ENCODE measurements at places on chromosomes 3 and 15.

DNA sequence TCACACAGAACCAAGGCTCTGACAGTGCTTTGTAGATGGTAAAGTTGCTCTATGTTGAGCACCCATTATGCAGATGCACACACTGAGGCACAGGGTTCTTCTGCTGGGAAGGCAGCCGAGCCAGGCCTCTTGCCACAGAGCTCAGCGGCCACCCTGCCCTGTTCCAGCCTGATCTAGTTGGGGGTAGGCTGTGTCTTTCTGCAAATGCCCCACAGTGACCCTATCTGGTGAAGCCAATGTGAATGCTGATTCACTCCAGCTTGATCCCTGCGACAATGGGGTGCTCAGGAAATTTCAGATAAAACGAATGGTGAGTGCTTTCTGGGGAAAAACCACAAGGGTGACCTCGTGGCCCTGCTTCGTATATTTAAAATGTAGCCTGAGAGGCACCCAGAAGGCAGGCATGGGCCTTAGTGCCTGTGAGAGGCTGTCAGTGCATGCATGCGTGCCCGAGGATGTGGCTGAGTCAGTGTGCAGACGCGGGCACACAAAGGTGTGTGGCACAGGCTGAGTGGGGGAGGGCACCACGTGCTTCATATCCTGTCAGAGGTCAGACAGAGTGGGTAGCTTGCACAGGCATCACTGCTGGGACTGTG lies 85.7 kb downstream of the ATP2B2 start:
- DNase-seq, result peak; percentile 62

DNA sequence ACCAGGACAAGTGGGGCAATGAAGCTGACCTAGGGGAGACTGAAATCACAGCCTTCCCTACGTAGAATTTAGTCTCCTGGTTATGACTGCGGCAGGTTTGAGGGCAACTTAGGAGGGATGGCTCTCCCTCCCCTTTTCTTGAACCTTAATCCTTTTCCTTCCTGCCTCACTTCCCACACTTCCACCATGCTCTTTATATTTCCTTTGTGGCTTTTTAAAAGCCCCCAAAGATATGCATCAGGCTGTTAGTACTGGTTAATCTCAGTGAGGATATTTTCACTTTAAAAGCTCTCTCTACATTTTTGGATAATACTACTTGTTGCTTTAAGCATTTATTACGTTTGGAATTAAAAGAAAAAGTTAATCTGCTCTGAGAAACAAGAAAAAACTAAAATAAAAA lies 339.2 kb downstream of the SOX2 start:
- DNase-seq, result no peak

DNA sequence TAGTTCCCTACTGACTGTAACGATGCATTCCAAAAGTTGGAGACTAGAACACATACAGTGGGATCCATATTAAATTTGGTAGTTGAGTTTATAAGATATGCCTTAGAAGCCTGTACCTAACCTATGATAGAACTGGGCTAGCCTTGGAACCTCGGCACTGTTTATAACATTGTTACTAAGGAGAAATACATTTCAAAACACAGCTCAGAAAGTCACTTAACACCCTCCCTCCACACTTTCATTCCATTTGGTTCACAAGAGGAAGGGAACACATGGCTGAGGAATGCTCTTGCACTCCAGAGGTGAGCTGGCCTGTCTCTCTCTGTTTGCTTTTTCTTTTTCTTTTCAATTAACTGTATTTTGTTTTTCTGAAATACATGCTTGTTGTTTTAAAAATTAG lies 48.7 kb upstream of the TSC22D2 start:
- no peak for DNase-seq

DNA sequence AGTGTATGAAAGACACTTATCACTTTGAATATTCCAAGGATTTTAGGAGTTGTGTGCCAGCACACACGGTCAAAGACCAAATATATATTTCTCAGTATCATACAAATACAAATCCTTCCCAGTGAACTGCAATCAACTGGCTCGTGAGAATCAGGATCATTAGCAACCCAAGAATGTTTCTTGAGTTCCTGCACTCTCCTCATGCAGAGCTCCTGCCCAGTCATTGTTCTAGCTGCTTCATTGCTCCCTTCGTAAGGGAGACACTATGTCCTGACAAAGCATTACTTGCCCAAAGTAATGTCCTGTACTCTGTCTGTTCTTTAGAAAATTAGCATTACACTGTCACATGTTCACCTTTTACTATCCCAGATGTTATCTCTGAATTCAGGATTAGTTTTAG lies 92.0 kb upstream of the SLC4A7 start:
- no peak for DNase-seq

- DNase-seq, result no peak
Observed at GRCh38 chr3:155917781-155918180, 47.3 kb downstream of the GMPS start.

DNA sequence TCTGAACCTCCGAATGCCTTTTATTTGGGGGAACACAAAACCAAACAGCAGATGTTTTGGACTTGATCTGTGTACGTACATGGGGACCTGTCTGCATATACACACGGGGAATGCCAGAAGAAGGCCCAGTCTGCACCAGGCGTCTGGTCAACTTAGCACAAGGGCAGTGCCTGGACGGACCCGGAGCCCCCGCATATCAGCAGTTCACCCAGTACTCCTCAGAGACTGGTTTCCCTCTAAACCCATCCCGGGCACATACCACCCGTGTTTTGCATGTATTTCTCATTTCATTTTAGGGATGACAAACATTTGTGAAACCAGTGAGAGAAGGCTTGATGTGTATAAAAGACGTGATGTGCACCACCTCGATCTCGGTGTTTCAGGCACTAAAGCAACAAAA lies 49.7 kb downstream of the KLHL25 start:
- no peak for DNase-seq

GRCh38 chr3:23465569-23465968 lies 262.4 kb downstream of the UBE2E2 start:
- no peak for DNase-seq

DNA sequence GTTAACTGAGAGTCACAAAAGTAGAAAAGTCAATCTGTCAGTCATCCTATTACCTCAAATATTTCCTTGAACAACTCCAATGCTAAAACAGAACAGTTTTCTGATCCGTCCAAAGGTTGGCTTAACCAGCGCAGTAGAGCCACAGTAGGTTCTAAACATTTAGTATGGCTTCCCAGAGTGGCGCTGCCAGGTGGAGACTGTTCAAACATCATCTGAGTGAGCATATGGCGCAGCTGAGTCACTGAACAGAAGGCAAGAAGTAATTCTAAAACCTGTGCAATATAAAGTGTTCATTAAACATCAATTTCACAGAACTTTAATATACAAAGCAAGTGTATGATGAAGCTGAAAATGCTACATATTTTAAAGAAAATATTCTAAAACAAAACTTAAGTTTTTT lies 19.9 kb downstream of the CIP2A start:
- no peak for DNase-seq

- DNase-seq, result no peak
Observed at GRCh38 chr3:77256584-77257503, 216.9 kb downstream of the ROBO2 start.

GRCh38 chr3:23540600-23540999 lies 265.2 kb upstream of the UBE2E1 start:
- DNase-seq, result no peak

DNA sequence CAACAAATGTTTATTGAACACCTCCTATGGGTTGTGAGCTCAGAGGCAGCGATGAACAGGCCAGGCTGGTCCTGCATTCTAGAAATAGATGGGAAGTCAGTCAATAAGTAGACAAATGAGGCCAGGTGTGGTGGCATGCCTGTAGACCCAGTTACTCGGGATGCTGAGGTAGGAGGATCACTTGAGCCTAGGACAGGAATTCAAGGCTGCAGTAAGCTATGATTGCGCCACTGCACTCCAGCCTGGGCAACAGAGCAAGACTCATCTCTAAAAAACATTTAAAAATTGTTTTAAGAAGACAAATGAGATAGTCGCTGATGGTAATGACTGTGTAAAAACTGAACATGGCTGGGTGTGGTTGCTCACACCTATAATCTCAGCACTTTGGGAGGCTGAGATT lies 4.4 kb upstream of the RHO start:
- no peak for DNase-seq

GRCh38 chr3:129291236-129291886 lies 12.7 kb downstream of the HMCES start:
- DNase-seq, result no peak

GRCh38 chr3:151899996-151900395 lies 26.6 kb downstream of the SUCNR1 start:
- no peak for DNase-seq

GRCh38 chr3:170905862-170906261 lies 2.6 kb downstream of the EIF5A2 start:
- DNase-seq, result no peak

DNA sequence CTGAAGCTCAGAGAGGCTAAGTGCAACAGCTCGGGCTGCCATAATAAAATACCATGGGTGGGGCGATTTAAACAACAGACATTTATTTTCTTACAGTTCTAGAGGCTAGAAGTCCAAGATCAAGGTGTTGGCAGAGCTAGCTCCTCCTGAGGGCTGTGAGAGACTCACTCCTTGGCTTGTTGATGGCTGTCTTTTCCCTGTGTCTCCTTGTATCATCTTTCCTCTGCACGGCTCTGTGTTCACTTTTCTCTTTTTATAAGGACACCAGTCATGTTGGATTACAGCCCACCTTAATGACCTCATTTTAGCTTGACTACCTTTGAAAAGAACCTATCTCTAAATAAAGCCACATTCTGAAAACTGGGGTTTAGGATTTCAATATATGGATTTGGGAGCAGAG lies 129.7 kb downstream of the RPL22L1 start:
- no peak for DNase-seq

DNA sequence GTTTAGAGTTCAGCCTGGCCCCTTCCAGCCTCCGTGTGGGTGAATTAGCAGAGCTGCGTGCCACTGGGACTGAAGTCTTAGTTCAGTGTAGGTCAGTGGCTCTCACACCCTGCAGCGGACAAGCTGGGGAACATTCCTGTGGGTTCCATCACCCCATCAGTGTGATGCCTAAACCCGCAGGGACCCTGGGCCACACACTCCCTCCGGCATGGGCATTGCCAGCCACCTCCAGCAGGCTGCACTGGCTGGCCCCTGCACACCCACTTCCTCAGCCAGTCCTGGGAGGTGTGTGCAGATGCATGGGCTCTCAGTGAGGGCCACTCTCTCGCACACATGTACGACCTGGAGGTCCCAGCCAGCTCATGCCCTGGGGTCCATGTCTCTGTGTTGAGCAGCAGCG lies 32.1 kb upstream of the TOPBP1 start:
- no peak for DNase-seq

DNA sequence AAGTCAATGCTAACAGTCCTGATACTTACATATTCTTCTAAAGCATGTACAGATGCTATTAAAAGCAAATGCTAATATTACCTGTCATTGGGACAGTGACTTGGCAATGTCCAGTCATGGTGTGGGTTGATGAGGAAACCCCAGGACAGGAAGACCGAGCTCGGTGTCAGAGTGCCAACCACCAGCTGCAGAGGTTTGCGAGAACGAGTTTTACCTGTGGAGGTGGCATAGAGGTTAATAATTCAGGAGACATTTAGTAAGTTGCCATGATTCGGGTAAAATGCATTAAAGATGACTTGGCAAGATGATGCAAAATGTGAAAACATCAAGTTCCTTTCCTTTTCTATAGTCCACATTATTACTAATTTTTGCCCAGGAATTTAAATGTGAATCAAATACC lies 94.5 kb downstream of the ABI3BP start:
- no peak for DNase-seq

DNA sequence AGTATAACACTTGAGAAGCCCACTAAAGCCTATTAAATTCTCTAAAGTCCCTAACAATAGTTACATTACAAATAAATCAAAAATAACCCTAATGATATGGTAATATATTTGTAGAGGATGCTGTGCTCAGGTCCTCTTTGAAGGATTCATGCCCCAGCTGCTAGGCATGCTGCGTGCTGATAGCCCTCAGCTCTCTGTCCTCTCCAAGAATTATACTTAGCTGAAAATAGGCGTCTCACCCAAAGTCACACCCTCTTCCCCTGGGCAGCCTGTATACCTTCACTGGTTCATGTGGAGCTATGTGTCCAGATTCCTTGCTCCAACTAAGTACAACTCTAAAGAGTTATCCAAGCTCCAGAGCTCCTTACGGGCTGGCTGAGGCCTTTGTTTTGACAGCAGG lies 312.5 kb upstream of the ZNF385D start:
- no peak for DNase-seq

- DNase-seq, result no peak
Observed at GRCh38 chr15:36544518-36545466, 34.6 kb upstream of the CDIN1 start.

DNA sequence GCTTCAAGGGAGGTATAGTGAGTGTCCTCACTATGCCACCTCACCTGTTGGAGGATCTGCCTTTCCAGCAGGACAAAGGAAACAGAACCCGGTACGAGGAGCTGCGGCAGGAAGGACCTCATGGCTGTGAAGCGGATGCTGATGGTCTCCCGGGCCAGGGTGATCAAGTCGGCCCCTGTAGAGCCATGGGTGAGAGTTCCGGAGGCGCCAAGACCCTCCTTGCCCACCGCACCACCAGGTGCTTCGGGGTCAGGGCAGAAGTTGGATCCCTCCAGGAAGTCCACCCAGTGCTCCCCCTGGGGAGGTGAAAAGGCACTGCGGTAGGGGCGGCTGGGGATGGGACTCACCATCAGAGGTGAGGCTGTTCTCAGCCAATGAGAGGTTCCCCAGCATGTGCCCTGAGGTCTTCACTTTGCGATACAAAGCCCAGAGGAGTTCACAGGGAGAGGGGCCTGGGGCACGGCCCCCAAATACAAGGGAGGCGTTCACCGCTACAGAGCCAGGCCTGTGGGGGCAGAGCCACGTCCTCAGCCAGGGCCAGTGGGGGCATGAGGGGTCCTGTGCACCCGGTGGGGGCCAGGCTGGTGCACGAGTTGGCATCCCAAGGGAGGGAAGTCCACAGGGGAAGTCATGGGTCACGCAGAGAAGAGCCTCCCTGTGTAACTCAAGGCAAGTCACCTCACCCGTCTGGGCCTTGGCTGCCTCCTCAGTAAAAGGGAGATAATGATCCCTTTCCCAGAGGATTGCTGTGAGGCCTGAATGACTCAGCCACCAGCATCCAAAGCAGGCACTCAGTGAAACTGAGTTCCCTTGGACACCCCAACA lies 27.7 kb downstream of the C15orf39 start:
- no peak for DNase-seq

- no peak for DNase-seq
Observed at GRCh38 chr3:25044762-25045710, 383.0 kb upstream of the RARB start.

Measured in stimulated activated CD4-positive, alpha-beta T cell treated with anti-CD3 and anti-CD28 coated beads, Interleukin-1b, Interleukin-23, amount 100 ng/mL, for 48 hours (primary cell).